ENCODE measurements at places on chromosomes 6 and 20.

DNA sequence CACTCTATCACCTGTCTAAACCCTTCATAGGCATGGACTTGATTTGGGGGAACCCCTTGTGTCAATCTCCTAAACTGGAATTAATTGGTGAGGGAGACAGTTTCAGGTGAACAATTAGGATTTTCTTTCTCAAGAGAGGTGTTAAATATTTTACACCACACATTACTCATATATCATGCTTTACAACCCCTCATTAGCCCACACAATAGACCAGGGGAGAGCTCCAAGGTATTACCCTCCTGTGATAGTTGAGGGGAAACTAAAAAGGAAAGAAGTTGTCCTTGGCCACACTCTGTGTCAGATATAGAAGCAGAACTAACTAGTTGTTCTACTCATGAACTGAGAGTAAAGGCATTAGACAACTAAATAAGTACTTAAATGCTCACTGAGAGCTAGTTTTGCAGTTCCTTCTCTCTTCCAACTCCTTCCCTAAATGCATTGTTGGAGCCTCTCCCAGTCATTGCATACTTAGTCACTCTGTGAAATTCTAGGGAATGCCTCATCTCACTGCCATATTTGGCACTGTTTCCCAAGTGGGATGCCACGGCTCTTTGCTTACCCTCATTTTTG, 183.7 kb upstream of the CEP162 start:
- DNase-seq = peak; percentile 58

GRCh38 chr6:81890846-81891245, 138.4 kb upstream of the TENT5A start:
- DNase-seq = peak; percentile 80

- peak; percentile 49 for DNase-seq
Measured at GRCh38 chr6:53673162-53673727, 7.7 kb upstream of the KLHL31 start.

DNA sequence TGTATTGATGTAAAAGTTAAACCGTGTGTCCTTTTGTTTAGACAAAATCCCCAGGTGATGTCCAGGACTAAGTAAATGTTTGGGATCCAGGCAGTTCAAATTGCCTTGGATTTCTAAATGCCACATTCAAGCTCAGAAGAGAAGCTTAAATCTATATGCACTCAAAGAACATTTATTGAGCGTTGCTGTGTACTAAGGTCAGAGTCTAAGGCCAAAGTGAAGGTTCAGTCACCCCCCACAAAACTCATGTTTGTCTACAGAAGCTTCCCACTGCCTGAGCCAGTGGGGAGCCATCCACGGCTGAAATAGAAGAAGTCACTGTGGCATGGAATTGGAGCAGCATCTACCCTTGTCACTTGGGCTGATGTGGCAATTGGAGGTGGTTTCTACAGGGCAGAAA, 70.7 kb upstream of the INSM1 start:
- DNase-seq = no peak

DNA sequence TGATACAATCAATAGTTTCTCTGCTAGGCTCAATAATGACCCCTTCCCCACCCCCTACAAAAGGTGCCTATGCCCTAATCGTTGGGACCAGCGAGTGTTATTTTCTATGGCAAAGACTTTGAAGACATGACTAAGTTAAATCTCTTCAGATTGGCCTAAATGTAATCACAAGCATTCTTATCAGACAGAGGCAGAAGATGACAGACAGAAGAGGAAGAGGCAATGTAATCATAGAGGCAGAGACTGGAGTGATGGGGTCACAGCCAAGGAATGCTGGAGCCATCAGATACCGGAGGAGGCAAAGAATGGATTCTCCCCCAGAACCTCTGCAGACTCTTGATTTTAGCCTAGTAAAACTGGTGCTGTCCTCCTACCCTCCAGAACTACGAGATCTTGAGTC, 159.3 kb downstream of the EDN1 start:
- DNase-seq = no peak

DNA sequence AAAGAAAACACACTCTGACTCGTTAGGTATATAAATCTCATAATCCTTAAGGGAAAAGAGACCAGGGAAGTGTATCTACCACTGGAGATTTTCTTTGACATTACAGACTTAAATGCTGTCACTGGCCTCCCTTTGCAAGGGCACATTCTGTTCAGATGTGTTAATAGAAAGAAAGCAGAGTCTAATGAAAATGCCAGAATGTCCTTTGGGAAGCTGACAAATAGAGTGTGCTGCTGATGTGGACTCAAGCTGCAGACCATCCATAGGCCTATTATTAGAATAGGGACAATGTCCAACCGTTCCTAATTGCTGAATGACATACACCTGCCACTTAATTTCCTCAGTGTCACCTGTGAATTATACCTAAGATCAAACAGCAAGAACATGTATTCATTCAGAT, 41.2 kb downstream of the SLC35D3 start:
- no peak for DNase-seq

- DNase-seq = no peak
Measured at GRCh38 chr6:144066741-144067484, 28.5 kb downstream of the SF3B5 start.

- no peak for DNase-seq
Measured at GRCh38 chr6:143842461-143842901, 657 bp upstream of the LTV1 start.

GRCh38 chr6:71190809-71191208, 97.8 kb upstream of the OGFRL1 start:
- DNase-seq = no peak

DNA sequence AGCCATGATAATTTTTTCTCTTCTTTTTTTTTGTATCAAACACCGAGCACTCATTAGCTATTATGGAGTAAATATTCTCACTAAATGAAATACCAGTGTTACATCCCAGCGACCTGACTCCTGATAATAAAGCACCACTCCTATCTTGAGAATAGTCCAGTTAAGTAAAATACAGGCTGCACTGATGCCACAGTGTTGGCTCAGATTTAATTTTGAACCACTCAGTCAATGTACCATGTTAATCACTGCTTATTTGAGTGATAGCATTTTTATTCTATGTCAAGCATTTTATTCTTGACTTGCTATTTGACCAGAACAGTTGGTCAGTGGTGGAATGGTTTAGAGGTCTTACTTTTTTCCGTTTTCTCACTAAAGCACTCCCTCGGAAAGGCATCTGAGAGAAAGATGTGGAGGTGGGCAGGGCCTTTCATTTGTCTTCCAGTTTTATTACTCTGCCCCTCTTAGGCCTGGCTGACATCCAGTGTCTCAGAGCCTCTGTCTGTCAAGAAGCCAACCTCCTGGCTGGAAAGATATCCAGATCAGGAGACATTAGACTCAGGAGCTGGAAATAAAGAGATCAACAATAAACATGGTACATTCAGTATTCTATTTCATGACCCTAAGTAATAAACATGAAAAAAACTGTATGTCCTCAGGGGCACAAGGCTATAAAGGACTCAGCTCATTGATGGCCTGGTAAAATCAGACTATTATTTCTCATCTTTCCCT, 457.8 kb downstream of the EPM2A start:
- peak; percentile 13 for DNase-seq

- peak; percentile 34 for DNase-seq
Measured at GRCh38 chr20:22805219-22805618, 220.8 kb upstream of the FOXA2 start.

DNA sequence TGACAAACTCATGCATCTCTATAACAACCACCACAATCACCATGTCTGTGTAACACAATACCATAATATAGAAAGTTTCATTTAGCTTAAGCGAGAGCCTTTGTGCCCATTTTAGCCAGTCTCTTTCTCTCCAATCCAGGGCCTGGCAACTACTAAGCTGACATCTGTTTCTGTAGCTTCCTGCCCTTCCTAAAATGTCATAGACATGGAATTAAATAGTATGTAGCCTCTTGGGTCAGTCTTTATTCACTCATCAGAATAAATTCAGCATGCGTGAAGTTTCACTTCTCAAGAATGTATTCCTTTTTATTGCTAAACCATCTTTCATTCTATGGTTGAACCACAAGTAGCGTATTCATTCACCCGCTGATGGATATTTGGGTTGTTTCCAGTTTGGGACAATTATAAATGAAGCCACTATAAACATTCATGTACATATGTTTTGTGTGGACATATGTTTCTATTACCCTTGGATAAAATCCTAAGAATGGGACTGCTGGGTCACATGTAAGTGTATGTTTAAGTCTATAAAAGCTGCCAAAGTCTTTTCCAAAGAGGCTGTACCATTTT, 1.7 kb upstream of the TREM2 start:
- no peak for DNase-seq

- no peak for DNase-seq
Measured at GRCh38 chr6:157488058-157488457, 107.1 kb downstream of the ZDHHC14 start.

- no peak for DNase-seq
Measured at GRCh38 chr6:106534004-106534403, 95.3 kb downstream of the RTN4IP1 start.

DNA sequence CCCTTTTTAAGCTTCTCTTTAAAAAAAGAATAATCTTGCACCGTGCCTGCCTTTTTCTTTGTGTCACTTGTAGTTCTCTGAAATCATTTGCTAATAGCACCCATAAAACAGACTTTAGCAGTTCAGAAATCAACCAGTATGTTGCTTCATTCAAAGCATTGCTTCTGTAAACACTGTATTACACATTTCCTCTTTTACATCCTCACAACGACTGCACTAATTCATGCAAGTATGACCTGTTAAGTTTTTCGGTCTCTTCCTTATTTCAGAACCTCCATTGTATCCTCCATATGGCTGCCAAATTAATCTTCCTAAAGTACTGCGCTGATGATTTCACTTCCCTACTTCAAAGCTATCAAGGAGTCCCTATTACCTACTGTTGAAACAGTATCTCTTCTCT, 142.9 kb upstream of the RNF217 start:
- no peak for DNase-seq

DNA sequence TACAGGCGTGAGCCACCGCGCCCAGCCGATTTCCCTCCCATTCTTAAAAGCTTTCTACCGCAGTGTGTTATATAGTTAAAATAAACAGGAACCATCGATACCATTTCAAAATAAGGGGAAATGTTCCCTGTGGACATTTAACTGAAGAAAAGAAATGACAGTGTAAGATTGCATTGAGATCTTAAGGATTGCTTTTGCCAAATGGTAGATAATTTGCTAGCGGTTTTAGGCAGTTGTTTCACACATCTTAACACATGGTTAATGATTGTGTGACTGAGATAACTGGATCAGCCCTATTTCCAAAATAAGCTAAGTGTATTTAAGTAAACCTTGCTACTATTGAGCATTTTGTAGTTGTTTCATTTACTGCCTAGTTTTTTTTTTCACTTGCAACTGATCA, 15.6 kb downstream of the STX16 start:
- DNase-seq = no peak

GRCh38 chr6:166286839-166287271, 21.3 kb downstream of the PRR18 start:
- DNase-seq = no peak

DNA sequence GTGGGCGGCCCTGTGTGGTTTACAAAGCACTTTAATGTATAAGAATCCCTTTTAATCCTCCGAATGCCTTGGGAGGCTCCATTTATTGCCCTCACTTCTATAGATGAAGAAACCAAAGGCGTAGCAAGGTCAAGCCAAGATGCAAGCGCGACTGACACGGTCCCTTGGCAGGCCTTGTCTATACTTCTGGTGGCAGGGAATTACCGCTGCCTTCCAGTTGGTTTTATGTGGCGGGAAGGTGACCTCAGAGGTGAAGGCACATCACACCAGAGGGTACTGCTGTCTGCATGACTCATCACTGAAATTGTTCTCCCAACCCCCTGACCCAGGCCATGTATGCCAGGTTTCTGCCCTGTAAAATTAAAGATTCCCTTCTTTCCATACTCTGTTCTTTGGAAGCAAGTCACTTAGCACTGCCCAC, 36.1 kb upstream of the NAA20 start:
- peak; percentile 55 for DNase-seq

DNA sequence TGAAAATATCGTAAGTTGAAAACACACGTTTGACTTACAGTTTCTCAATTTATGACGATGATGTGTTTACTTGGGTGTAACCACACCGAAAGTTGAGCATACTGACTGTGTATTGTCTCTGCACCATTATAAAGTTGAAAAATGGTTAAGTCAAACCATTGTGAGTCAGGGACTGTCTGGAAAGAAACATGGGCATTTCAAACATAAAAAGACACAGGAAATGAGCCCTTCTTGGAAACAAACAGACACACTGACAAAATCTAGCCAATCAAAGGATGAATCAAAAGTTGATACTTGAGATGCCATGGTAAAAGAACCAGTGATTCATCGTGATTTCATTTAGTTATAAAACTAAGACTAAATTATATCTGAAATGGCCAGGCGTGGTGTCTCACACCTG, 5.3 kb downstream of the POPDC3 start:
- DNase-seq = no peak

Data from MG63 (cell line).